ENCODE measurements at places on chromosomes 5 and 9. TPM values are rescaled to one million over a fixed set of nuclear protein-coding genes. Genes with fewer than 3 reads are reported as not detected.

DNA sequence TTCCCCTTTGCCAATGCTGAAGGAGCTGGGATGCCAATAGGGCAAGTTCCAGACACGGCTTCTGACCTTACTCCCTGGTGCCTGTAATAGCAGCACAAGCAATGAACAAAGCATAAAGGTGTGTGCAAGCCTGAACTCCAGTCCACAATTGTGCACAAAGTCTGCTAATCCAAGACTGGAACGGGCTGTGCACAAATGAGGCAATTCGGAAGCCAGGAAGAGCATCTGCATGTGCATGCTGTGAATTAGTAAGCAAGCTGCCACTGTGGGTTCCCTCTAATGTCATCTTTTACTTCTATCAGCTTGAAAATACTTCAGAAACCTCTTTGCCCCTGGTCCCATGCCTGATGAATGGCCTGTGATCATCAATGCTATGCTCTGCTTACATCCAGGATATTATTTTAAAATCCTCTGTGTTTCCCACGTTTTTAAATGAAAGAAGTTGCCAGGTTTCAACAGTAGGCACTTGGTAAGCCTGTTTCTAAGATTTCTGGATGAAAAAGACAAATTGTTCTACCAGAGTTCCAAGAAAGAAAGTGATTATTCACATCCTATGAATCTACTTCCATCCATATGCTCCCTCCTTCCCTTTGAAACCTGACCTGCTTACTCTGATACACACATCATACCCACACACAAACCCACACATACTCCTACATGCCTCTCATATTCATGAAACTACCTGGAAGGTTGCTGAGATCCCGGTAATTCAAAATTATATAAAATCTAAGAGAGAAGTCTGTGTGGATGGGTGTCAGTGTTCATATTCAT, 165.7 kb downstream of the KCTD16 start:
- H3K27me3 ChIP-seq: no peaks in the 10 kb centered on the region
- H3K36me3 ChIP-seq: no peaks in the 10 kb centered on the region
- H3K4me1 ChIP-seq: no peaks in the 10 kb centered on the region

DNA sequence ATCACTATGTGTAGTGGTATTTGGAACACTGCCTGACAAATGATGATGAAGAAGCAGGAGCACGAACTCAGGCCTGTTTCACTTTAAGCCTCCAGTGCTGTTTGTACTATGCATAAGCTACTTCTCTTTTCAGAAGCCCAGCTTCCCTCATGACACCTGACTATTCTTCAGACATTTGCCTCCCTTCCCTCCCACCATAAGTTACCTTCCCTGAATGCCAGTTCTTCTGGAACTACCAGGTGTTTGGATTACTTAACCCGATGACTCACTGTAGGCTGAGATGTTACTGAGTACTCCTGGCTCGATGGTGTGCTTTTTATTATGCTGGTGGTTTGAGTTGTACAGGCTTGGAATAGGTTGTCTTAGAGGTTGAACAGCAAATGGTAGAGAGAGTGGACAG, 180.0 kb downstream of the SPATA31D1 start:
- H3K27ac ChIP-seq: no peak overlapping the region
- no peaks in the 10 kb centered on the region for H3K27me3 ChIP-seq
- no peak overlapping the region for H3K4me3 ChIP-seq
- DNase-seq: no peak
- no peaks in the 10 kb centered on the region for H3K4me1 ChIP-seq
- H3K36me3 ChIP-seq: no peaks in the 10 kb centered on the region

DNA sequence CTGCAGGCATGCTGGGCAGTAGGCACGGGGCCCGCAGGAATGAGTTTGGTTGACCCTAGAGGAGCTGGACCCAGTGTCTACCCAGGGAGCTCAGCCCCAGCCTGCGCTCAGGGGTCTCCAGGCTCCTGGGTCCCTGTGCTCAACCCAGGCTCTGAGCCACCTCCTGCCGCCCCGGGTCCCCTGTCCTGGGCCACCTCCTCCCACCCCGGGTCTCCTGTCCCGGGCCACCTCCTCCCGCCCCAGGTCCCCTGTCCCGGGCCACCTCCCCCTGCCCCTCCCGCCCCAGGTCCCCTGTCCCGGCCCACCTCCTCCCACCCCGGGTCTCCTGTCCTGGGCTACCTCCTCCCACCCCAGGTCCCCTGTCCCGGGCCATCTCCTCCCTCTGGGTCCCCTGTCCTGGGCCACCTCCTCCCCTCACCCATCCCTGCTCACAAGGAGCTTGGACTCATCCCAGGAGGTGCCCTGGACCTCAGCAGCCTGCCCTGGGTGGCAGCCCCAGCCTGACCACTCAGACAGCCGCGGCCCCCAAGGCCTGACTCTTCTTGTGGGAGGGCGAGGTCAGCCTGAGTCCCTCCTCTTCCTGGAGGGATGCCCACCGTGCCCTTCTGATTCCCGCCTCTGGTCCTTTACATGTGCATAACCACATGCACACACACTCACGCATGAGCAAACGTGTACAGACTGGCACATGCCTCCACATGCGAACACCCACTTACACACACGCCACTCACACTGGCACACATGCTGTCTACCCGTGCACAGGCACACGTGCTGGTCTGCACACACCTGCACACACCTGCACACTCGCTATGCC, 2.4 kb downstream of the LCN12 start:
- no peaks in the 10 kb centered on the region for H3K36me3 ChIP-seq
- no peaks in the 10 kb centered on the region for H3K27me3 ChIP-seq
- DNase-seq: no peak
- no peak overlapping the region for H3K4me3 ChIP-seq

- no peak overlapping the region for H3K27ac ChIP-seq
- H3K4me3 ChIP-seq: no peak overlapping the region
- no peaks in the 10 kb centered on the region for H3K36me3 ChIP-seq
- no peaks in the 10 kb centered on the region for H3K4me1 ChIP-seq
- DNase-seq: no peak
These were observed 30.8 kb upstream of the SMAD5 start for GRCh38 chr5:136101884-136102283.

GRCh38 chr5:36756848-36757247, 119.7 kb upstream of the NIPBL start:
- no peak overlapping the region for H3K4me3 ChIP-seq
- H3K36me3 ChIP-seq: no peaks in the 10 kb centered on the region
- DNase-seq: no peak
- H3K27ac ChIP-seq: no peak overlapping the region

- no peak for DNase-seq
- H3K4me1 ChIP-seq: peaks cover 21% of the 10 kb centered on the region
- H3K27ac ChIP-seq: no peak overlapping the region
These were observed 140.6 kb downstream of the C5orf15 start for GRCh38 chr5:133827830-133828229.

DNA sequence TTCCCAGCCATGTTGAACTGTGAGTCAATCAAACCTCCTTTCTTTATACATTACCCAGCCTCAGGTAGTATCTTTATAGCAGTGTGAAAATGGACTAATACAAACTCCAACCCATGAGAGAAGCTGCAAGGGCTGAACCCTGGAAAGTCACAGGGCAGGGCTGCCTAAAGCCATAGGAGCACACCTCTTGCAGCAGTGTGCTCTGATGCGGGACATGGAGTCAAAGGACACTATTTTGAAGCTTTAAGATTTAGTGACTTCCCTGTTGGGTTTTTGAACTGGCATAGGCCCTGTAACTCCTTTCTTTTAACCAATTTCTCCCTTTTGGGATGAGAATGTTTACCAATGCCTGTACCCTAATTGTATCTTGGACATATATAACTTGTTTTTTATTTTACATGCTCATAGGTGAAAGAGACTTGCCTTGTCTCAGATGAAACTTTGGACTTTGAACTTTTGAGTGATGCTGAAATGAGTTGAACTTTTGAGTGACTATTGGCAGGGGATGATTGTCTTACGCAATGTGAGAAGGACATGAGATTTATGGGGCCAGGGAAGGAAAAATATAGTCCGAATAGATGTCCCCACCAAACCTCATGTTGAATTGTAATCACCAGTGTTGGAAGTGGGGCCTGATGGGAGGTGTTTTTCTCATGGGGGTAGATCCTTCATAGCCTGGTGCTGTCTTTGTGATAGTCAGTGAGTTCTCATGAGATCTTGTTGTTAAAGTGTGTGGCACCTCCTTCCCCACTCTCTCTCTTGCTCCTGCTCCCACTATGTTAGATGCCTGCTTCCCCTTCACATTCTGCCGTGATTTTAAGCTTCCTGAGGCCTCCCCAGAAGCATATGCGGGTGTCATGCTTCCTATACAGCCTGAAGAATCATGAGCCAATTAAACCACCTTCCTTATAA, 159.5 kb upstream of the SPEF2 start:
- DNase-seq: no peak
- no peaks in the 10 kb centered on the region for H3K36me3 ChIP-seq
- no peaks in the 10 kb centered on the region for H3K4me1 ChIP-seq
- H3K4me3 ChIP-seq: no peak overlapping the region

DNA sequence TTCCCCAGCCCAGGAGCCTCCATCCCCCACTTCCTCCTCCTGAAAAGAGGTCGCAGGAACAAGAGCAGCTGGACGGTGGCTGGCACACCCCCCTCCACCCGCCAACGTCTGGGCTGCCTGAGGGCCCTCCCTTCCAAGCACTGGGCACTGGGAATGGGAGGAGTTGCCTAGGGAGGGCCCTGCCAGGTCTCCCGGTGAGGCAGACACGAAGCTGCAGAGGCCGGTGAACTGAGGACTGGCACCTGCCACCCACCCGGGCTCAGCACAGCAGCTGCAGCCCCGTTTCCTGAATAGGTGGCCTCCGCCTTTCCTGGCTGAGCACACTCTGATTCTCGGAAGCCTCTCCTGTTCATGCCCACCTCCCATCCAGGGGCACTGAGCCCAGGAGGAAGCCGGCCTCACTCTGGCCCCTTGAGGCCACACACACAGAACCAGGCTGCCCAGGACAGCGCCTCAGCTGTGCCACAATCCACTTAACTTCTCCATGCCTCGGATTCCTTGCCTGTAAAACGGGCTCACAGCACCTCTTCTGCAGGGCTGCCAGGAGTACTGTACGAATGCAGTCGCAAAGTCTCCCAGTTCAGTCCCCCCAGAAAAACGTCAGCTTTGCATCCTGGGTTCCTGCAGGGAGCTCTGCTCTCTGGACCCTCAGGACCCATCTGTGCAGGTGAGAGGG, 1.3 kb downstream of the NPDC1 start:
- no peaks in the 10 kb centered on the region for H3K36me3 ChIP-seq
- DNase-seq: no peak
- H3K4me3 ChIP-seq: peak overlapping the region; percentile 60
- H3K27me3 ChIP-seq: peaks cover 26% of the 10 kb centered on the region
- H3K4me1 ChIP-seq: peaks cover 4% of the 10 kb centered on the region

Gene TMEM215
- not detected for total RNA-seq

Gene ITK
- total RNA-seq: 319 TPM
